Astrocyte of the hippocampus (primary cell): ENCODE measurements at places on chromosomes 5 and 9.

GRCh38 chr5:150613991-150614660 is 26.3 kb upstream of the SYNPO start:
- DNase-seq, result no peak

DNA sequence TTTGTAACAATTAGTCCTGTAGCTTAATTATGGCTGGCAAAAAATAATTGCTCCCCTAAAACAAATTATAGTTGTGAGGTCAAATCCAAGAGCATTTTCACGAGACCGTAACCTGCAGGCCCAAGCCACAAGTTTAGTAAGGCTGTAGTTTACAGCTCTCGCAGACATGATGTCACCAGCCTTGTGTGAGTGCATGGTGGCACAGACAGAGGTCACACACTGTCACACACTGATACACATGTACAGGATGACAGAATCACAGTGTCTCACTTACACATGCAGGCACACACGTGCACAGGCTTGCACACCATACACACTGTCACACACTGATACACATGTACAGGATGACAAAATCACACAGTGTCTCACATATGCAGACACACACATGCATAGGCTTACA is 518.8 kb downstream of the IRX1 start:
- no peak for DNase-seq

GRCh38 chr5:18305288-18305924 is 671.1 kb downstream of the TAF11L14 start:
- peak; percentile 55 for DNase-seq

- DNase-seq, result no peak
Measured at GRCh38 chr5:95759005-95759404, 27.9 kb downstream of the RHOBTB3 start.

DNA sequence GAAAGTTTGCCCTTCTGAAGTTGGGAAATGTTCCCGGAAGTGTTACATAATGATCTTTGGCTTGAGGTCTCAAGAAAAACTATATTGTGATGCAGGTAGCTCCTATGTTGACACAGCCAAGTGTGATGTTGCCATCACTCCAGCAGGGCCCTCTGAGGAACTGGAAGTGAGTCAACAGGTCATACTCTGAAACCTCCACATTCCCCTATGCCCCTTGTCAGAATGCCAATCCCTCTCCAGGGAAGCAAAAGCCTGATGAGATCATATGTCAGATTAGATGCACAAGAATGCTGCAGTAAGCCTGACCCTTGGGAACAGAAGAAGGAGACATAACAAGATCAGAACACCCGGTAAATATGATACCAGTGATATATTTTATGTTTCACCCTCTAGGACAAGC is 66.8 kb upstream of the ITGA2 start:
- peak; percentile 86 for DNase-seq

GRCh38 chr5:153504726-153505125 is 14.3 kb downstream of the GRIA1 start:
- no peak for DNase-seq

GRCh38 chr9:127280880-127281660 is 16.5 kb downstream of the GARNL3 start:
- no peak for DNase-seq

GRCh38 chr5:82834151-82834550 is 243.0 kb downstream of the TMEM167A start:
- DNase-seq, result no peak

DNA sequence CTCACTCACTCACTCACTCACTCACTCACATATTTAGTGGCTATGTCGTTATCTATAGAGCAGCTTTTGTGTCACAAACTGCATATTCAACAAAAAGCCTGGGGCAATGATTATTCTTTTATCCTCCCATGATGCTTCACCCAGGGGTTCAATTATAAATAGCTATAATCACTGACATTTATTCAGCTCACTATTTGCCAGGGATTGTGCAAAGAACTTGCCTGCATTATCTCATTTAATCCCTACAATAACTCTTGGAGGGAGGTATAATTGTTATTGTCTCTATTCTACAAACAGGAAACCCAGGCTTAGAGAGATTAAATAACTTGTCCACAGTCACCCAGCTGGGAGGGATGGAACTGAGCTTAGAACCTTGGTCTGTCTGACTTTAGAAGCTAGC is 298.0 kb upstream of the MSX2 start:
- DNase-seq, result no peak
